ENCODE measurements at places on chromosomes 5 and 9. TPM values are rescaled to one million over a fixed set of nuclear protein-coding genes. Genes with fewer than 3 reads are reported as not detected.

DNA sequence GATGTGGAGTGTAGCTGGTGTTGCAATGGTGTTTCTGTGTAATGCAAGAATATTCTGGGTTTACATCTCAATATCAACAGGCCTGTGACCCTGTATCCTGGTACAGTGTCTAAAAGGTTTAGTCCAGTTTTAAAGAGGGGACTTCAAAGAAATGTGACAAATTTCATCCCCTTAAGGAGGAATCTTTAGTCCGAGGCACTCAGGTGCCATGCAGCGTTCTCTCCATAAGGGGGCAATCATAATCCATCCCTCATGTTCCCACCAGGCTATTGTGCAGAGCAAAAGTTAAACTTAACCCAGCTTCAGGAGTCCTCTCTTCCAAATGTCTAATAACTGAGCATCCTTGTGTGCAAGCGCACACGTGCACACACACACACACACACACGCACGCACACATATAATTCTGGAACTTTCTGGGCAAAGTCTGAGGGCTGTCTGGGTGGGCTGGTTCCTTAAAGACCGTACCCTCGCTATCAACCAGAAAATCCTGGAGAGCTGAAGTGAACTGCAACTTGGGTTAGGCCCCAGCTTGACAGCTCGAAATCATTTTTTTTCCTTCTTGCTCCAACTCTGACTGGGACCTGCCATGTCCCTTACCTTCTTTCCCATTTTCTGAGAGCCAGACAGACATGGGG, 46.0 kb downstream of the CRB2 start:
- DNase-seq = peak; percentile 88

GRCh38 chr5:124370601-124371000, 375.8 kb downstream of the ZNF608 start:
- no peak for DNase-seq

DNA sequence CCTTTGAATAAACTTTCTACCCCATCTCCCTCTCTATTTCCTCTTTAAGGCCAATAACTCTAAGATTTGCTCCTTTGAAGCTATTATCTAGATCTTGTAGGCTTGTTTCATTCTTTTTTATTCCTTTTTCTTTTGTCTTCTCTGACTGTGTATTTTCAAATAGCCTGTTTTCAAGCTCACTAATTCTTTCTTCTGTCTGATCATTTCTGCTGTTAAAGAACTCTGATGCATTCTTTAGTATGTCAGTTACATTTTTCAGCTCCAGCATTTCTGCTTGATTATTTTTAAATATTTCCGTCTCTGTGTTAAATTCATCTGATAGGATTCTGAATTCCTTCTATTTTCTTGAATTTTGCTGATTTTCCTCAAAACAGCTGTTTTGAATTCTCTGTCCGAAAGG, 15.3 kb upstream of the LIX1 start:
- no peak for DNase-seq

Gene GADD45G
- total RNA-seq = 3.7 TPM

Gene DBH
- not detected for total RNA-seq

- DNase-seq = no peak
Measured at GRCh38 chr5:95086927-95087815, 197.7 kb downstream of the MCTP1 start.

- DNase-seq = no peak
Measured at GRCh38 chr9:134360897-134361296, 34.6 kb downstream of the RXRA start.

- DNase-seq = no peak
Measured at GRCh38 chr9:4214486-4214885, 85.4 kb downstream of the GLIS3 start.

- no peak for DNase-seq
Measured at GRCh38 chr5:119397518-119398380, 41.9 kb downstream of the TNFAIP8 start.

GRCh38 chr9:127872369-127873222, 4.9 kb downstream of the AK1 start:
- DNase-seq = no peak

DNA sequence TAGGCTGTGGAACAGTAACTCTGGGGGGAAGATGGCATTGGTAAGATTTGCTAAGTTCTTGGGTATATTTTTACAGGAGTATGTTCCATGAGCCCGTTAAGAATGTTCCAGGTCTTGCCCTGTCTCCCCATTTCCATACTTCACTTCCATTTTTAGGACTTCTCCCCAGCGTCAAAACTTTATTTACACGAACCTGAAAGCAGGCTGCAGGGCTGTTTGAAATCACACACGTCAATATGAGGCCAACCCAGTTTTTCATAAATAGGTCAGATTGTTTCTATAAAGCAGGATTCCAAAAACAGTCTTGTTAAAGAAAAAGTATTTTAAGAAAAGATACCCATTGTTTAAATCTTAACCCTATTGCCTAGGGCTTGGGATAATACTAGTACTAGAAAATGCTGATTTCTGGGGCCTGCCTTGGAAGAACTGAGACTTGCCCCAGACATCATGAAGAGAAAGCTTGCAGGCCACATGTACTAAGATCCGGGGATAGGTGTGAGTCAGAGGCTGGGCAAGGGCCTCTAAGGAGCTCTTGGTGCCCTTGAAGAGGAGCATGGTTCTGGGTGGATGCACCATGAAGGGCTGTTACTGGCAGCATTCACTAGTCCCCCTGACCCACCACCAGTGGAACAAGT, 24.2 kb downstream of the TRIO start:
- no peak for DNase-seq

DNA sequence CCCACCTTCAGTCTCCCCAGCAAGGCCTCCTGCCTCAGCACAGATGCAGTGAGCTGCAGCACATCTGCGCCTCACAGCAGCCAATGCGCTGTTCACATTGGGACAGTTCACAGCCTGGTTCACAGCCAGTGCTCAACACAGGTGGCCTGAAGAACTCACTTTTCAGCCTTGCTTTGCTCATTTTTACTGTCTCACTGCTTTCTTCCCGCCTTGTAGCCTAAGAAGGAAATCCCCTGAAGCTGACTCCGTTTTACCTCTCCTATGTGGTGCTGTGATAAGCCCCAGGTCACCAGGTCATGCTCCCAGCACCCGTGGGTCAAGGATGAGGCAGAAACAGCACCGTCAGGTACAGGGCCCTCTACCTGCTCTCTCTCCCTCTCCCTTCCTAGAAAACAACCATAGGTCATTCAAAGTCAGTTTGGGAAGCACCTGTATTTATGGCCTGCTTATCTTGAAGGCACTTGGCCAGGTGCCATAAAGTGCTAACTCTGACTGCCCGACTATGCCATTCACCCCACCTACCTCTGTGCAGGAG, 1.1 kb downstream of the GCNT4 start:
- DNase-seq = no peak

All from H7 (cell line).